ENCODE measurements at places on chromosomes 3 and 15.

GRCh38 chr3:64109438-64109837 lies 86.1 kb upstream of the PSMD6 start:
- DNase-seq = no peak

- no peak for DNase-seq
Observed at GRCh38 chr15:39804026-39804425, 21.4 kb upstream of the FSIP1 start.

- DNase-seq = no peak
Observed at GRCh38 chr3:174858353-174858752, 781 bp upstream of the NAALADL2 start.

DNA sequence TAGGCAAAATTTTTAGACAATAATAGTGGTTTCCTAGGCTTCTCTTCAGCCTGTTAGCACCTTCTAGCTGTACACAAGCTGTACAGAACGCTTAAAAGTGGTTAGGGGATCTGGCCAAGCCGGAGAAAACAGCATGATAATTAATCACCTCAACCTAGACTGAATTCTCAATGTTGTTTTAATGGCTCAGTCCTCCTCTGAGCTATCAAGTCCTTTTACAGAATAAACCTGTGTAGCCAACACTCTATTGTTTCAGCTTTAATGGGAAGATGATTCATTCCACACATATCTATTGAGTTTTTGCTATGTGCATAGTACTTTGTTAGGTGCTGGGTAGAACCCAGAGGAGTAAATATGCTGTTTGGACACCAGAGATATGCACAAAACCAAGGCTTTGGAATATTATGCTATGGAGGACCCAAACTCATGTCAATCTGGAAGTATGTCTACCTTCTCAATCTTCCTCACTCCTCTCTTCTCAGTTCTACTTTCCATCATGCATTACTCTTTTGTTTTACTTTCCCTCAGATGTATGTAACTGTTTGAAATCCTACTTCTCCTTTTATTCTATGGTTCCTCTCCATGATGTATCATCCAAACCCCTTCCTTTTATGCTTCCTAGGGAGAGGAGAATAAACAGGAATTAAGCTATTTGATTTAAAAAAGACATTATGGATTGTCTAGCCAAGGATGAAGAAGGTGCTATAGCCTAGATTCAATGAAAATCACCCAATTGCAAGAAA lies 27.6 kb upstream of the UBE2E2 start:
- DNase-seq = no peak

GRCh38 chr3:196418601-196419000 lies 13.6 kb downstream of the UBXN7 start:
- no peak for DNase-seq
